RCC 7860 (cell line): ENCODE measurements at places on chromosomes 16 and 17.

DNA sequence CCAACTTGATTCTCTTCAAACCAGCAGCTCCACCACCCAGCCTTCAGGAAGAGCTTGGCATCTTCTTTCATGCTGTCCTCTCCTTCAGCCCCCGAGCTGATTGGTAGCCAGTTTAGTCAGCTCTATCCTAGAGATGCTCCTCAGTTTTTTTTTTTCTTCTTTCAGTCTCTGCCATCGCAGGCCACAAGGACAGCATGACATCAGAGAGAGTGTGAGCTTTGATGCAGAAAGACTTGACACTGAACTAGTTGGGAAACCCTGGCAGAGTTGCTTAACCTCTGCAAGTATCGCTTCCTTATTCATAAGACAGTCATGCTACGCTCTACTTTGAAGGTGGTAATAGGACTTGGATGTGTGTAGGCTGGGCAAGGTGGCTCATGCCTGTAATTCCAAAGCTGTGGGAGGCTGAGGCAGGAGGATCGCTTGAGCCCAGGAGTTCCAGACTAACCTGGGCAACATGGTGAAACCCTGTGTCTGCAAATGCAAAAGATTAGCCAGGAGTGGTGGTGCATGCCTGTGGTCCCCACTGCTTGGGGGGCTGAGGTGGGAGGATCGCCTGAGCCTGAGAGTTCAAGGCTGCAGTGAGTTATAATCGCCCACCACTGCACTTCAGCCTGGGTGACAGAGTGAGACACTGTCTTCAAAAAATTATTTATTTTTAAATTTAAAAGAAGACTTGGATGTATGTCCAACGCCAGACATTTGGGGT, 2.6 kb downstream of the CD300LB start:
- no peak for DNase-seq

DNA sequence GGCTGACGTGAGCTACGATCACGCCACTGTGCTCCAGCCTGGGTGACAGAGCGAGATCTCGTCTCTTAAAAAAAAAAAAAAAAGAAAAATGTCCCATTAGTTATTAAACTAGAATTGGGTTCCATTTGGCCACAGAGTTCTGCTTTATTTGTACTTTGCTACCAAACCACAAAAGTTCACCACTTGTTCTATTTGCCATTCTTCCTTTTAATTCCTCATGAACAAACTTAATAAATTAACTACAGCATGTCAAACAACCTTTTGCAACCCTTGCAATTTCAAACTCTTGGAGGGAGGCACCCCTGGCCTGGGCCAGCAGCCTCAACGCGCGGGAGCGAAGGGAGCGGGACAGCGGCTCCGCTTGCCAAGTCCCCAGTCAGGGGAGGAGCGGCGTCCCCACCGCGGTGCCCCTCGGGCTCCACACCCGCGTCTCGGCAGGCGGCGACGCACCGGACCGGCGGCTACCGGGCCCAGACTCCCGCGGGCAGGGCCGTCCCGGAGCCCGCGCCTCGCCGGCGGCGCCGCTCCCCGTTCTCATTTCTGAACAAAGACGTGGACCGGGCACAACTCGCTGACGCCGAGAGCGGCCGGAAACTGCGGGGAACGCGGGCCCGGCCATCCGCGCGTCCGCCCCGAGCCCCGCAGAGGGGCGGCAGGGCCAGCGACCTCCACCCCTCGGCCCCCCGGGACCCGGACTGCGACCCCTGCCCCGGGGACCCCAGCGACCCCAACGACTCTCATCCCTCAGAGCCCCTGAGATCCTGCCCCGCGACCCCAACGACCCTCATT, 775 bp downstream of the CYTH1 start:
- no peak for DNase-seq

GRCh38 chr17:32944248-32945020, 16.5 kb downstream of the TMEM98 start:
- DNase-seq, result no peak

- no peak for DNase-seq
Observed at GRCh38 chr16:30654856-30655255, 3.4 kb upstream of the FBRS start.

GRCh38 chr17:49815761-49816281, 27.3 kb downstream of the KAT7 start:
- DNase-seq, result no peak

GRCh38 chr17:7392696-7393612, 1.4 kb downstream of the PLSCR3 start:
- no peak for DNase-seq

DNA sequence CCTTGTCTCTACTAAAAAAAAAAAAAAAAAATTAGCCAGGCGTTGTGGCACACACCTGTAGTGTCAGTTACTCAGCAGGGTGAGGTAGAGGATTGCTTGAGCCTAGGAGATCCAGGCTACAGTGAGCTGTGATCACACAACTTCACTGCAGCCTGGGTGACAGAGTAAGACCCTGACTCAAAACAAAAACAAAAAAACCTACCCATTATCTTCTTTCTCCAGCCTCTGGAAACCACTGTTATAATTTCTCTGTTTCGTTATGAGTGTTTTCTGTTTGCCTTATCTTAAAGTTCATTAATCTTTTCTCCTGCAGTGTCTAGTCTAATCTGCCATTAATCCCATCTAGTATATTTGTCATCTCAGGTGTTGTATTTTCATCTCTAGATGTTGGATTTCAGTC, 18.6 kb upstream of the CLTC start:
- DNase-seq, result no peak

DNA sequence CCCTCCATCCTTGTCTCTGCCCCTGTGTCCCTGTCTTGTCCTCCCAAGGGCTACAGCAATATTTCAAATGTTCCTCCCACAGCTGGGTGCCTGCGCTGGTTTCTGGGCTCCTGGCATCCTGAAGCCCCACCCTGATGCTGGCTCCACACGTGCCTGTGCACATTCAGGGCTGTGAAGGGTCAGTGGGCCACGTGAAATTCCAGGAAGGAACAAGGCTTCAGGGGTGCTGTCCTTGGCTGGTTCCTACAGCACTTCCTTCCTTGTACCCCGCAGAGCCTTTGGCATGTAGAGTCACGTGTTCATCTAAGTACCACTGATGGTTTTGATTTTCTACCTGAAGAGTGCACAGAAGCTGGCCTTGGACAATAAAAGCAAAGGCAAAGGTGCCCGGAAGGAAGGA, 57.7 kb upstream of the NLK start:
- DNase-seq, result no peak

DNA sequence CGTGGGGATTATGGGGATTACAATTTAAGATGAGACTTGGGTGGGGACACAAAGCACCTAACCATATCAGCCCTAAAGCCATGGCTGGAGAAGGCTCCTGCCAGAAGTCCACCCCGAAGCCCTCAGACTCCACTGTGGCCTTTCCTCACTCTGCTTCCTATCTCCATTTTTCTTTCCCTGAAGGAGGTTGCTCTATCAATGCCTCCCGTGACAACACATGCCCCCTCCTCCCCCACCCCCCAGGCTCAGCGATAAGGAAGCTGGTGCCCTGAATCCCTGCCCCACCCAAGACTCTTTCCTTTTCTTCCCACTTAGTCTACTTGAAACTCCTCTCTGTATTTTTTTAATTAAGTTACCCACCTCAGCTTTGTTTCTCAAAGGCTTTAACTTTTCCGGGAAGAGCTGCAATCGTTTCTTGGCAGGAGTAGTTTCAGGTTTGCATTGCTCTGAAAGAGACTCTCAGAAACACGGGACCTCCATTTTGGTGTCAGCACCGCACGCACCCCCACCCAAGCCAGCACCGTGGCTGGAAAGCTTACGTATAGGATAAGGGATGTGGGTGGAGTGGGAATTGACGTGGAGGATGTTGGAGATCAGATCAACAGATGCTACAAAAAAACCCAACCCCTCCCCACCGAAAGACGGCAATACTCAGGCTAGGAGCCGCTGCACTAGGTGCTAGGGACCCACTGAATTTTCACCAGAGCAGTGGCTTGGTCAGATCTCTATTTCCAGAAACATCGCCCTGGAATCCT, 15.2 kb upstream of the CA4 start:
- DNase-seq, result no peak

- no peak for DNase-seq
Observed at GRCh38 chr17:5772720-5773119, 188.4 kb upstream of the NLRP1 start.

GRCh38 chr16:27272076-27272475, 3.5 kb upstream of the NSMCE1 start:
- DNase-seq, result no peak

GRCh38 chr17:4843321-4844000, 10.3 kb downstream of the MINK1 start:
- no peak for DNase-seq

GRCh38 chr17:68089881-68090280, 54.3 kb downstream of the KPNA2 start:
- DNase-seq, result peak; percentile 71

DNA sequence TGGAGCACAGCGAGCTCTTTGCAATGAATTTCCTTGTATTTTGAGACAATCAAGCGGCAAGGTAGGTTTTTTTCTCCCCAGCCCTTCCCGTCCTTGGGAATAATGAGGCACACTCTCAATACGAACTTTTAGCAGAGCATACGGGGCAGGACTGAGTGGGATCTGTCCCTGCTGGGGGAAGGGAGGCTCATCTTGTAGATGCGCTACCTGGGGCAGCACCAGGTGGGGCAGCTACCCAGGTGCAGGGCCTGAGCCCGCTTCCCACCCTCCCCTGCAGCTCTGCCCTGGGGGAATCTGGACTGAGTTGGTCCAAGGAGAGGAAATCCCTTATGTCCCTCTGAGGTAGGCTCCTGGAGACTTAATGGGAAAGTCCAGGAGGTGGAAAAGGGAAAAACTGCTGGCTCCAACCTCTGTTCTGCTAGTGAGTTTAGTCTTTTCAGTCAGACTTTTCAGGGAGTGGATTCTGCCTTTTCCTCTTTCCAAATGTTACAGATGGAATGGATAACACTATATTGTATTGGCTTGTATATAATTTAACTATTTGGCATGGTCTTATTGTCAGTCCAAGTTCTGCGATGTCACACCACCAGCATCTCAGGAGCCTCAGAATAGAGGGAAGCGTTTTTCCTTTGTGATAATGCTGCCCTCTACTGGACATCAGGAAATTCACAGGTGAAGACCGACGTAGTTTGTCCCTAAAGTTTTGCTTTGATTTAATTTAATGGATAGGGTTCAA, 9.6 kb upstream of the CES1 start:
- DNase-seq, result peak; percentile 31

DNA sequence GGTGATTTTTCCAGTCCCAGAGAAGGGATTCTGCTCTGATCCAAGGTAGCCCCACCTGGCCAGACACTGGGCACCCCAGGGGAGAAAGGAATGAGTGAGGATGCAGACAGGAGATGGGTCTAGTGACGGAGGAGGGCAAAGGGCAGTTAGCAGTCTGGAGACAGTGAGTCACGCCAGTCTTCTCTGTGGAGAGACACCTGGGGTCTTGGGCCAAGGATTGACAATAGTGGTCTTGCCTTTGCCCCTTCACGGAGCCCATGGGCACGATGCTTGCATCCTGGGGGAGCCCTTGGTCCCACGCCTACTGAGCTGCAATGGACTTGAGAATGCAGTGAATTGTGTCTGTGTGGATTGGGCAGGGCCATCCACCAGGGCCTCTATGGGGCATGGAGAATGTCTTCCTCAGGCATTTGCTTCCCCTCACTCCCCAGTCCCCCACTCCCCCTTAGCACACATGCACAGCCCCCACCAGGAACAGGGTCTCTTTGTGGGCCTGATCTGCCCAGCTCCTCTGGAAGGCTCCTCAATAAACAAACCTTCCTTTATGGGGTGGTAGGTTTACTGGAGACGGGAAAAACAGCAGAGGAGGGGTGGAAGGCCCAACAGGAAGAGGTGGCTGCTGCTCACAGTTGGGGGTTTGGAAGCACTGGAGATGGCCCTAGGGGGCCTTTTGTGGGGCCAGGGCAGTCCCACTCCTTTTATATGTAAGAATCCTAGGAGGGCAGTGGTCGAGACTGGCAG, 1.4 kb downstream of the CHAD start:
- DNase-seq, result no peak

DNA sequence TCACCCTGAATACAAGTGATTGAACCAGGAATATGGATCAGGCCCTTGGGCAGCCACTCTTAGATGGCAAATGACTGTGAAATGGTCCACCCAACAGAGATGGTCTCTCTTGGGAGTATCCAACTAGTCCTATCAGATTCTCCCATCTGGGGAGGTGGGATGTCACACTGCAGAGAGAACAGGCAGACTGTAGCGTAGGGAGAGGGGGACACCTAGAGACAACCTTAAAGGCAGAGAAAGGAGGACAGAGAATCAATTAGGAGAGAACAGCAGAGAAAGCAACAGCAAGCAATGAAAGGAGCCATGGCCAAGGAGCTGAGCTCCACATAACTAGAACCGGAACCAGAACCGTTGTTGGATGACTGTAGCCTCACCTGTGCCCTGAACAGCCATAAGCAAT, 37.2 kb downstream of the IQCK start:
- DNase-seq, result no peak

- no peak for DNase-seq
Observed at GRCh38 chr17:22300731-22301352, 608.5 kb downstream of the KCNJ18 start.

- no peak for DNase-seq
Observed at GRCh38 chr17:58534331-58534730, 19.9 kb upstream of the MTMR4 start.

DNA sequence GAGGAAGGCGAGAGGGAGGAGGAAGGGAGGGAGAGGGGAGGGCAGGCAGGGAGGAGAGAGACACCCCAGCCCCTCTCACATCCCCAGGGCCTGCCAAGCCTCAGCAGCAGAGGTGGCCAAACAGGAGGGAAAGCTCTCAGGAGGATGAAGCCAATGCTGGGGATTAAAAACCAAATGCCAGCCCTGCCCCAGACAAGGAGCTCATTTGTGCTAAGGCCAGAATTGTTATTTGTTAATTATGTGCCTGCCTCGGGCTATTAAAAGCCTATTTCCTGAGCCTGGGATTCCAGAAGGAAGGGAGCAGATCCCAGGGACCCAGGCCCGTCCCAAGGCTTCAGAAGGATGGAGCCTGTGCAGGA, 27.9 kb upstream of the GINS2 start:
- DNase-seq, result no peak

DNA sequence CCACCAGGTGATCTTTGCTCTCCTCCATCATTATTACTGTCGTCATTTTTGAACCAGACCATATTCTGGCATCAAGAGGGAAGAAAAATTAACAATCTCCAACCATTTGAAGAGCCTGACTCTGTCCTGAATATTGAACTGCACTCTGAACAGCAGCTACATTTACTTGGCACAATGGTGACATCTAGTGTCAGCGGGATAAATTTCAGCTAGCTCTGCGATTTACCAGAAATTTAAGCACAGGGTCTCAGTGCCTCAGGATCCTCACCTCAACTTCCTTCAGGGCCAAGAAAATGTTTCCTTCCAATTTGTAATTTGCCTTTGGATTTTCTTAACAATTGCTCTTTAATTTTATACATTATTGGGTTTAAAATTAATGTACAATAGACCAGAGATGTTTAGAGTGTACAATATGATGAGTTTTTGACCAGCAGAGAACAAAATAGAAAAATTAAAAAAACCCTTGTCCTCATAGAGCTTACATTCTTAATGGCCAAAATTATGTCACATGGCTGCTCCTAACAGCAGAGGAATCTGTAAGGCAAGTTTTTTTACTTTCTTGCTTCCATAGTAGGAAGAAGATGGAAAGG, 10.7 kb upstream of the ZNF19 start:
- peak; percentile 43 for DNase-seq

GRCh38 chr16:49181791-49182518, 99.7 kb downstream of the CBLN1 start:
- DNase-seq, result no peak
